ENCODE measurements at places on chromosomes 4 and X.

DNA sequence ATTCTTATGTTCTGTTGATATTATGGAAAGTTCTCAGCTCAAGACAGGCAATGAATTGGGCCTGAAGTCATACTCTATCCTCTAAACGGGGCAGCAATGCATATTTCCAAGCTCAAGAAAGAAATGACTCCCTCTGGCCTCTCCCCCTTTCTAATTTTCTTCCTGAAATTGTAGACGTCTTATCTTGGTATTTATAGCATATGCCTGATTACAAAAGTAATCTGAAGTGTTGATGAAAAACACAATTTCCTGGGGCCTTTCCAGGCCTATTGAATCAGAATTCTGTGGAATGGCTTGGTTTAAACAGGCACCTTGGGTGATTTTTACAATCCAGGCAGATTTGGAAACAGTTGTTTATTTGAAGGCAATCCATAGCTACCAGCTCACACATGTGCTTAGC, 21.4 kb upstream of the PGRMC2 start:
- DNase-seq = no peak

GRCh38 chr4:56570041-56570440, 64.5 kb downstream of the ARL9 start:
- no peak for DNase-seq

DNA sequence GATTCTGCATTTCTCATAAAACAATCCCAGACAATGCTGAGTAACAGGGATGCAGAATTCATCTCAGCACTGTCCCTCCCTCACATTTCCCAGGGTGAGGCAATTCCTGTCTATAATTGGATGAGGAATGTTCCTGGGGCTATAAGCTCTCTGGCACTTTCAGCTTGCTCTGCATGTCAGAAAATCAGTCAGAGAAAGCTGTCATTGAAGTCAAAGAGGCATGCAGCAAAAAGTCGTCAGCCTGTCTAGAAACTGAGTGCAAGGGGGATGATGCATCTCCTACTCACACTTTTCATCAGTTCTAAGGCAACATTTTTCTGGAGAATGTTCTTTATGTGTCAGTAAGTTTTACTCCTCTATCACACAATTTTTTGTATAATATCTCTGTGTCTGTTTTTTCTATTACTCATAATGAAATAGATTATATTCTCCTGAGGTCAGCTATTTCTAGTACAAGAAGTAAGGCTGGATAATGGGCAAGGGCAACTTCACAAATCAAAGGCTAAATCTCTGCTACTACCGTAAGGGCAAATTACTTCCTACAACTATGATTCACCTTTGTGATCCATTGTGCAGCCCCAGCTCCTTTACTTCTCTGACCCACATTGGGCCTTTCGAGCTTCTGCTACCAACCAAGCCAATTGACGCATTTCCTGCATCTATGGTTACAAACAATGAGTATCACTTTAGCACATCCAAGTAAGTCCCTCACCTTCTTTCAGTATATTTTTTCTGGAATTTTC, 56.0 kb downstream of the TASL start:
- DNase-seq = no peak

- no peak for DNase-seq
Measured at GRCh38 chrX:132958091-132958703, at the start of gene HS6ST2. TSS of gene HS6ST2 (minus strand) at chrX:132958629.

GRCh38 chr4:680551-680927, 6.2 kb downstream of the MYL5 start:
- DNase-seq = no peak

- DNase-seq = no peak
Measured at GRCh38 chrX:152823657-152824056, 6.9 kb downstream of the CETN2 start.

GRCh38 chrX:153794897-153795816, 689 bp downstream of the SSR4 start:
- DNase-seq = peak; percentile 24

DNA sequence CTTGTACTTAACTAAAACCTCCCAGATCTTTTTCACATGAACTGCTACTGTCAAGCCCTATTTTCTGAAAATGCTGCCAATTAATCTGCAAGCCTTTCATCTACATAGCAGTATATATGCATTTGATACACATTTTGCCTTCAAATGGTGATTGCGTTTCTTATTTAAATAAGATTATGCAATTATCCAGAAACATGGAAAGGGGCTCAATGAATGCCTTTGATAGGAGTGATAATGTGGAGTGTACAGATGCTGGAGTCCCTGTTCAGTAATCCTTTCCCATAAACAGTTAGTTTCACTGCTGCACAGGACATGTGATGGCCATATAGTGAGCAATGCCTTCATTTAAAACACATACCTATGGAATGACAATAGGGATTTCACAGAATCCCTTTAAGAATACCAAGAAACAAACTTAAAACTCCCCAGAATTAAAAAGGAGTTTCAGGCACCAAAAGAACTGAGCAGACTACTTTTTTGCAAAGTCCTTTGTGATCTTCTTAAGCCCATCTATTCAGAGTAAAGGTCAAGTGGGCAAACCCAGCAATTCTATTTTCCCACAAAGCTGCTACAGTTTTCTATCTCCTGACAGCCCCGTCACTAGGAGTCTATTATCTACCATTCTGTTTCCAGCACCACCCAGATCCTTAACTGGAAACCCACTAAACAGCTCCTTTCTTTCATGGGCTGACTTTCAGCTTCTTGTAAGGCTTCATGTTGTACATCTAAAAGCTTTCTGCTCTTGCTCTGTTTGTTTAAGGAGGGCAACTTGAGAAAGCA, 120.3 kb downstream of the UNC5C start:
- DNase-seq = no peak

DNA sequence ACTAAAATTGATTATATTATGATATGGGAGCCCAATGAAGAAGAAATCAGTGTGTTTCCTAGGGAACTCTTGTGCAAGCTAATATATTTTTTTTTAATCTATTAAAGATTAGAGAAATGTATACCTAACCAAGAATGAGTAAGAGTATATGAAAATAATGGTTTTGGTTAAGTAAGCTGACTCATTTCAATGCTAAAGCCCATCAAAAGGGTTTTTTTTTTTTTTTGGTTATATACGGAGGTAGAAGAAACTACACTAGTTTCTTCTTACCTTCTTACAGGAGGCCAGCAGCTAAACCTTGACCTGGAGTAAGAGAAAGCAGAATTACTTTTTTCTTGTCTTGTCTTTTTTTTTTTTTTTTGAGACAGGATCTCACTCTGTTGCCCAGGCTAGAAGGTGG, 27.5 kb downstream of the RUFY3 start:
- DNase-seq = no peak
